Neural progenitor cell (in vitro differentiated cells): ENCODE measurements at places on chromosomes 5 and 9.
A peak's percentile ranks its signal among the peaks of the same experiment; 100 is the strongest.

- DNase-seq, result no peak
Observed at GRCh38 chr9:37948417-37948980, 44.6 kb upstream of the SLC25A51 start.

- DNase-seq, result no peak
Observed at GRCh38 chr5:114649878-114650277, 288.0 kb downstream of the KCNN2 start.

DNA sequence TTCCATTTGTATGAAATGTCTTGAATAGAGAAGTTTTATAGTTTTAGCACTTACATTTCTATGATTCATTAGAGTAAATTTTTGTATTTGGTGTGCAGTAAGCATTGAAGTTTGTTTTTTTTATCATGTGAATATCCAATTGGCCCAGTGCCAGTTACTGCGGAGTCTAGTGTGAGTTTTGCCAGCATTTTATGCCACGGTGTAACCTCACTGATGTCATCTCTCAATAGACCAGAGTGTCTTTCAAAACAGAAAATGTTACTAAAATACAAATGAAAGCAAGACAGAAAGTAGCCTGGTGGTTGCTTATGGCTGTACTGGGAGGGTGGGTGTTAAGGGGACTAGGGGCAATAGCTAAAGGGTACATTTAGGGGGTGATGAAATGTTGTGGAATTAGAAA lies 62.8 kb downstream of the IPPK start:
- DNase-seq, result no peak

DNA sequence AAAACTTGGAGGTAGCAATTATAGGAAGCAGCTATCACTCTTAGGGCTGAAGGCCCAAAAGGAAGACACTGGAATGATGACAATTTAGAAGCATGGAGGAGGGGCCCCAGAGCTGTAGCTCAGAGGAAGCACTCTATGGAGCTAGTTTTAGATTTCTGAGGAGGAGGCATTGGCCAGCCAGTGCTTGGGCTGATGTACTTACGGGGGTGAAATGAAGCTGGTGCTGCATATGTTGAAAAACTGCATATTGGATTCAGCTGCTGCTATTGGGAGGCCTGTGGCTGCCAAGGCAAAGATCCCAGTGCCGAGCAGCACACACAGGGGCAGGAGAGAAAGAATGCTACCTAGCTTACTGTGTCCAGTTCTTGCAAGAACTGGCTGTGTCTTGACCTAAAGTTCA lies 53.9 kb upstream of the HMHB1 start:
- DNase-seq, result no peak

- no peak for DNase-seq
Observed at GRCh38 chr5:138109463-138110265, 25.8 kb downstream of the WNT8A start.

GRCh38 chr9:131391504-131391903 lies 2.4 kb upstream of the PRRC2B start:
- no peak for DNase-seq

DNA sequence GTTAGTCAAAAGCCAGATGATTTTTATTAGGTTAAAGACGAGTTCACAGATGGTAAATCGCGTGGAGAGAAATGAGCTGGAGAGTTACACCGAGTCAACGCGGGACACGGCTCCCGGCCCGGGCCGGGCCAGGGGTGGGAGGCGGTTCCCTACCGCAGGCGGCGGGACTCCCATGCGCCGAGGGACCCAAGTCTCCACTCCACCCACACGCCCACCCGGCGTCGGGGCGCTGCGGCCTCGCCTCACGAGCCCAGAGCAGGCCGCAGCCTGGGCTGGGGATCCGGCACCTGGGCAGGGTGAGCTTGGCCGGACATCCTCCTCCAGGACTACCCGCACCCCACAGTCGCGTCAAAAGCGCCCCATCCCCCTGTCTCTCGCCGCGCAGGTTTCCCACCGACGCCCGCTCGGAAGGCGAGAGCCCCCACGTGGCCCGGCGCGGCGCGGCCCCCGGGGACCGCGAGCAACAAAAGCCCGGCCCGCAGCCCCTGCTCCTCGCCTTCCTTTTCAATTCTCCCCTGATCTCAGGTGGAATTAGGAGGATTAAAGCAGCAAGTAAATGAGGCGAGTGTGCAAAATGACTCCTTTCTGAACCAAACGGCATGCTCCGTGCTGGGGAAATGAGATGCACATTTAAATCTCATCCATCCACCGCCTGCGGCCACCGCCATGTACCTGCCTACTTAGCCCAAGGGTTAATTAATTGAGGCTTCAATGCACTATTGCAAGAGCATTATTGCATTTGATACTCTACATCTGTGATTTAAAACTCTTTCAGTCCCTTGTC lies 196.5 kb upstream of the TBCA start:
- peak; percentile 75 for DNase-seq

DNA sequence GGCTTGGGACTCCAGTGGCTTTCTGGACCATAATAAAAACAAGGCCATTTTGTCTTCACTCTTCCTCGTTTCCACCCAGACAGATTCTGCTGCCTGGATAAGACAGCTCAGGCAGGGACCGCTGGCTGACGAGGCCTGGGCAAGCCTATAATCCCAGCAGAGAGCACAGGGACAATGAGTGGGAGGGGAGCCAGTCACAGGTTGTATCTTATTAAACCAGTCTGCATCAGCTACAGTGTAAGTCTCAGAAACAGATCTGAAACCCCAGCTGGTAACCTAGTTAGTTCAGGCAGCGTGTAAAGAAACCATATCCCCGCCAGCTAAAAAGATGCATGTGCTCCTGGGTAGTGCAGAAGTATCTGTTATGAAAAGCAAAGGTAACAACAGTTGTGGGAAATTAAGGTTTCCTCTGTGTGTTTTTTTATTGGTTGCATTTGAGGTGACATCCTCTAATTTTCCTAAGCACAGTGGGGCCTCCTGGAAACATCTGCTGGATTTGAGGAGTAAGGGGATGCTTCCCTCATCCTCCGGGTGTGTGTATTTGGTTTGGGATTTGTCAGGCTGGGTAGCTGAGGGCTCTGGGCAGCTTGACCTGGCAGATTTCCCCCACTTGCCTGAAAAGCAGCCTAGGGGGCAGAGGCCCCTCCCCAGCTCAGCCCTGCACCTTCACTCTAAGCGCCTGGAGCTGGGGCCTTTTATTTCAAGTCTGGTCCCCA lies 15.2 kb upstream of the TAL2 start:
- peak; percentile 61 for DNase-seq

GRCh38 chr9:78097541-78097940 lies 65.9 kb upstream of the GNAQ start:
- DNase-seq, result no peak

DNA sequence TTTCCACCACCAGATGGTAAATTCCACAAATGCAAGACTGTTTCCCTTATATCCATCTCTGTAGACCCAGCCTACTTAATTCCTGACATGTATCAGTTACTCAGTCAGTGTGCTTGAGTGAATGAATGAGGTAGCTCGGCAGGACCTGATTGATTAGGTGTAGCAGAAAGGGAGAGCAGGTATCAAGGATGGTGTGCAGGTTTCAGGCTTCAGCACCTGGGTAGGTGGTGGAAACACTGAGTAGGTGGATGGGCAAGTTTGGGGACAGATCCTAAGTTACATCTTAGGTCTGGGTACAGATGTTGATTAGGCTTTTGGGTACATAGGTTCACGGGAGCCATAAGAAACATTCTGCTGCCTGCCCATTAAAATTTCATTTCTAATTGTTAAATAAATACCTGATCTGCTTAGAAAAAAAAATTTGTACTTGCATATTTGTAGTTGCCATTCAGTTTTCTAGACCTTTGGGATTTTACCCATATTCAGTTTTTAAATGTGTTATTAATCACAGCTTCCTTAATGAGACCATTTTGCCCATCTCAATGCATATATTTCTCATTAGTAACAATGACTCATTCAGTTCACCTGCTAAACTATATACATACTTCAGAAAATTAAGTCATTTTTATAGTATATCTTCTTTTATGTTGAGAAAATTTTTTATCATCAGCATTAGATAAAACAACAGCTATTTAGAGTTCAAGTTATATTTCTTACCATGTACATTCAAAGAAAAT lies 111.8 kb downstream of the INIP start:
- no peak for DNase-seq

DNA sequence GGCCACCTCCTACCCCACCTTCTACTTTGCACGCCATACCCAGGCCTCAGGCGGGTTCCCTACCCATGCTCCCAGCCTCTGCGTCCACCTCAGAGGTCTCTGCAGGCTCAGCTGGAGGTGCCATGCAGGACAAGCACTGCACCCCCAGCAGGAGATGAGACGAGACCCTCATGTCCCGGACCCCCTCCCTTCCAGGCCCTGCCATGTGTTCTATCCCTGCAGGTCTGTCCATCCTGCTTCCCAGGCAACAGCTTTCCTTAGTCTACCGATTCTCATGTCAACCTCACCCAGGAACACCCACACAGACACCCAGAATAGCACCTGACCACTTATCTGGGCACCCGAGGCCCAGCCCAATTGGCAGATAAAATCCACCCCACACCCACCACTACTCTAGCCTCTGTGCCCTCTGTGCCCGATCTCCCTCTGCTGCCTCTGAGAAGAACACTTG lies 52.1 kb downstream of the SEMA4D start:
- DNase-seq, result no peak

GRCh38 chr5:119176785-119177184 lies 105.9 kb downstream of the DMXL1 start:
- no peak for DNase-seq
